ENCODE measurements at places on chromosomes 1 and 21.

DNA sequence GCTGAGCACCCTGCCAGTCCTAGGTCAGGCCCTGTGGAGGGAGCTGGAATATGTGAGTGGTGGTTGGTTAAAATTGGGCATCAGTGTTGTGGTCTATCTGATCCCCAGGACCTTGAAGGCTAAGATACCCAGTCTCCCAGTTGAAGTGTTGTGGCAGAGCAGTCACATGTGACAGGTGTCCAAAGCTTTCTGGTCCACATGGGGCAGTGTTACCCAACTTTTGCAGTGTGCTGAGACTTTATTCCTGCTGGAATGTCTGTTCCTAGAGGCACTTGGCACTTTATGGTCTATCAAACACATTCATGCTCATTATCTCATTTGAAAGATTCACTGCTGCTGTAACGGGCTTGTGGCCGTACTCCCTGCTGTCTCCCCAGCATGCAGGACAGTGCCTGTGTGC, 21.0 kb upstream of the LORICRIN start:
- no peak for DNase-seq

DNA sequence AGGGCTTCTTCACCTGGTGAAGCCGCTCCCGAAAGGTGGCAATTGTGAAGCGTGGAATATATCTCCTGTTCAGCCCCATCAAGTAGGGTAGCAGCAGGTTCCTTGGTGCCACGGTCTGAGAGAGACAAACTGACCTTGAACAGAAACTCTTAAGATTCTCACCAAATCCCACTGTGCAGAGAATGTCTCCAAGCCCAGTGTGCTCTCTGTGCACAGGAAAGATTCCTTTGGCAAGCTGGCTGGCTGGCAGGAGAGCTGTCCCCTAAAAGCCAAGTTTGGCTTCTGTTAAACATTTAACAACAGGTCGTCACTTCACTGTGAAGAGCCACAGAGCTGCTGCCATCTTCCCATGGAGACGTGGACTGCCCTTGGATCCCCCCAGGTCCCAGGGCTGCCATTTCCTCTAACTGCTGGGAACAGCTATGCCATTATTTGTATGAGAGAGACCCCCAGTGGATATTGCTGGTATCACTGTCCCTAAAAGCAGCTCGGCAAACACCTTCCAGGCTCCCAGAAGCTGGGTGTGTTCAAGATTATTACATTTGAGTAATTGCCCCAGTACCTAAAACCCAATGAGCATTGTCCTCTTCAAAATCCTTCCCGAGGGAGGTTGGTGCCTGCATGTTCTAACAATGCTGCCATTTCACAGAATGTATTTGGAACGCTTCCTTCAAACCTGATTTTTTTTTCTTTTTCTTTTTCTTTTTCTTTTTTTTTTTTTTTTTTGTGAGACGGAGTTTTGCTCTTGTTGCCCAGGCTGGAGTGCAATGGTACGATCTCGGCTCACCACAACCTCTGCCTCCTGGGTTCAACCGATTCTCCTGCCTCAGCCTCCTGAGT, 71.8 kb downstream of the CD58 start:
- DNase-seq: peak; percentile 70

DNA sequence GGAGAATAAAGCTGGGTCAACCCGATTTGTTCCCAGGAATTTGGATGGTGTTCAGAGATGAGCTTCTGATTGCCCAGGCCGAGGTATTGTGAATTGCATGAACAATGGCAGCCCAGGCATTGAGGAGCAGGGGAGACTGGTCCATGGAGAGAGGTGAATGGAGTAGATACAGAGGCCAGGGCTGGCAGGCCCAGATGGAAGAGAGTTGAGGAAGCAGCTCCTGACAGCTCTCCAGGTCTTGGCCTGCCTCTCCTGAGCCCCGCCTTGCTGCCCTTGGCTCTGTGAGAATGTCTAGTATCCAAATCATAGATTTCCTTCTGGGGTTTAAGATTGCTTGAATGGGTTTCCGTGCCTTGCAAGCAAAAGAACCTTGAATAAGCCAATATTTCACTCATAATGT, 11.5 kb downstream of the ABCA4 start:
- no peak for DNase-seq

DNA sequence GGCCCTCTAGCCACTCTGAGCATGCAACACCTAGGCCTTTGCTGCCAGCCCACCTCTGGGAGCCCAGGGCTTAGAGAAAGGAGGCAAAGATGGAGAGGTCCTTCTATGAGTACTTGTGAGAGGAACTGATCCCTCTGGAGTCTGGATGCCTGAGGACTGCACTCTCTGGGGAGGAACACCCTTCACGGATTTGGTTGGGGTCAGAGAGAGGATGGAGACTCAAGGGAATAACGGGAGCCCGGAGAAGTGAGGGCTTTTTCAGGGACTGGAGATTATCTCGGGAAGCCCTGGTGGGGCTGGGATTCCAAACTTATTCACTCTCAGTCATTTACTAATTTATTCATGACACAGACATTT, 413 bp upstream of the C1orf232 start:
- DNase-seq: no peak

GRCh38 chr1:69861641-69862040, 293.9 kb downstream of the LRRC7 start:
- no peak for DNase-seq

DNA sequence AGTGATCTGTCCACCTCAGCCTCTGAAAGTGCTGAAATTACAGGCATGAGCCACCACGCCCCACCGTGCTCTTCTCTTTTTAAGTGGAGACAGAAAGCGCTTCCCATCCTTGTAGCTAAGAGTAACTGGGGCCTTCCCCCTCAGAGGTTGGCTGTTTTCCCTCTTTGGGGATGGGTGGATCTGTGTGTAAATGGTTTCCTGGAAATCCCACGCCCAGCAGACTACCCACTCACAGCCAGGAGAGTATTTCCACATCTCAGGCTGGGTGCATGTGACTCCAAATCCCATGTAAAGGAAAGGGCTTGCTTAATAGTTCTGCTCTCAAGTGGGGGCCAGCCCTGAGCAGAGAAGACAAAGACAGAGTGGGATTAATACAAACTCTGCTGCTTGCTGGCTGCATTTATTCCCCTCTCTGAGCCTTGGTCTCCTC, 19.6 kb upstream of the TCEA3 start:
- DNase-seq: peak; percentile 62

DNA sequence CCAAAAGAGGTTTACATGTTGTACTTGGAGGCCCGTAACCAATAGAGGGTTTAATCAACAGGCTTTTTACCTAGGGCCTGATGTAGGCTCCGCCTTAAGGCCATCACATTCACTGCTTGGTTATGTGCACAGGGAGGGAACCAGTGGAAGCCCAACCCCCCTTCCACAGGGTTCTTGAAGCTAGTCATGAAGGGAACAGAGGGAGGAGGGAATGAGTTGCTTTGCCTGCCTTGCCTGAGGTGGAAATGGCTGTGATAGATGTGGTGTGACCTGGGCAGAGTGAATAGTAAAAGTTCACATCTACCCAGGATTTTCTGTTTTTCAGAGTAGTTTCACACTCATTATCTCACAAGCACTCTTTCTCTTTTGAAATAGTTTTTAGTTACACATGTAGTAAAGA, 215.1 kb downstream of the ST6GALNAC3 start:
- no peak for DNase-seq

- no peak for DNase-seq
Measured at GRCh38 chr1:19254416-19254815, 2.8 kb downstream of the MRTO4 start.

GRCh38 chr1:38153066-38153777, 106.6 kb upstream of the POU3F1 start:
- DNase-seq: no peak

- no peak for DNase-seq
Measured at GRCh38 chr1:61332196-61332753, 249.9 kb downstream of the NFIA start.

DNA sequence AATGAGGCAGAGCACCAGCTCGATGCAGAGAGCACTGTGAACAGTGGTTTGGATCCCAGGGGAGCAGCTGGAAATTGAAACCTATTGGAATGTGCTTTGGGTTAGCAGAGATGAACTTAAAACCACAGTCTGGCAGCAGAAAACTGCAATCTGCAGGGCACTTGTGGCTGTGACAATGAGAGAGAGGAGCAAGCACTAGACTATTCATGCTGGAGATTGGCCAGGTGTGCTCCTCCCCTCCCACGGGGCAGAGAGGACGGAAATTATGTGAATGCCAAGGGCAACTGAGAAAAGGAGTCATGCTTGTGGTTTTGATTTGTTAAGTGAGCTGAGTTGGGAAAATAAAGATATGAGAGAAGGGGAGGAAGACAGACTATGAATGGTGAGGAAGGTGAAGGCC, 38.1 kb downstream of the HSD3B2 start:
- peak; percentile 49 for DNase-seq

- peak; percentile 79 for DNase-seq
Measured at GRCh38 chr1:168466092-168466713, 77.6 kb downstream of the XCL2 start.

- no peak for DNase-seq
Measured at GRCh38 chr21:44880405-44881197, 7.1 kb upstream of the PTTG1IP start.

DNA sequence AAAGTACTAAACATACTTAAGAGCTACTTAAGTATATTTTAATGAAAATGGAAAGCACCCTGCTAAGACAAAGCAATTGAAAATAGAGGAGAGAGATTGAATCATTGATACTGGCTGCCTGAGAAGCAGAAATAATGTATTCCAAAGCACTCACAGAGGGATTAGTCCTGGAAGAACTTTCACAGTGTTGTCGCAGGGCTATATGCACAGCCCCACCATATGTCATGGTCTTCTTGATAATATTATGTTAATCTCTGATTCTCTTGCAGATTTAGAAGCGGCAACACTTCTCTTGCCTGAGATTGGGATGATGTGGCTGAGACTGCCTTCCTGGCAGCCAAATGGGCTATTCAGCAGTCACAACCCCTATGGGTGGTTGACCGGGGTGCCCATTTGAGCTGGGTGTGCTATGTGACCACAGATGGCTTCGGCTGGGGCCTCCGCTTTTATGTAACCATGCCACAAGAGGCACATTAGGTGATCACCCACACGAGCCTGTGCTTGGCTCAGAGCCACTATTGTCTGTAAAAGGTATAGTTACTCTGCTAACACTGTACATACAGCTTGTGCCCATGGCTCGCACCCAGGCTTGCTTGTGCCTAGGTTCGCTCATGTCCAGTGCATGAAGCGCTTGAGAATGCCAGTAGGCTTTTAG, 152.2 kb upstream of the SGIP1 start:
- no peak for DNase-seq

GRCh38 chr1:66282343-66282852, 251.6 kb upstream of the SGIP1 start:
- DNase-seq: no peak

DNA sequence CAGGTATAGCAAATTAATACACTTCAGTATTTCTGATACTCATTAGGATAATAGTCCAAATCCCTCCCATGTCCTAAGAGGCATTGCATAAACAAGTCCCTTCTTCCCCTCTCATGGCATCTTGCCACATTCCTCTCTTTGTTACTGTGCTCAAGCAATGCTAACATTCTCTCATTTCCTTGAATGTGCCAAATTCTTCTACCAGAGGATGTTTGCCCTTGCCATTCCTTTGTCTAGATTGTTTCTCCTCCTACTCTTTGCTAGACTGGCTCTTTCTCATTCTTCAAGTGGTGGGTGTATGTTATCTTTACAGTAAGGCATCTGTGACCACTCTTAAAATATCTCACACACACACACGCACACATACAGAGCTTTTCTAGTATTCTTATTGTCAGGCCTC, 621.0 kb upstream of the CXADR start:
- no peak for DNase-seq

GRCh38 chr1:115373305-115373704, 35.3 kb upstream of the NGF start:
- DNase-seq: no peak

GRCh38 chr1:207306603-207307002, 14.9 kb upstream of the CD55 start:
- no peak for DNase-seq

All from right hindlimb (tissue), 1 donor.